C1 segment of cervical spinal cord (tissue), 14 donors: ENCODE measurements at places on chromosomes 16 and 17.

- DNase-seq, result no peak
Measured at GRCh38 chr17:57941384-57942370, 13.5 kb downstream of the CUEDC1 start.

DNA sequence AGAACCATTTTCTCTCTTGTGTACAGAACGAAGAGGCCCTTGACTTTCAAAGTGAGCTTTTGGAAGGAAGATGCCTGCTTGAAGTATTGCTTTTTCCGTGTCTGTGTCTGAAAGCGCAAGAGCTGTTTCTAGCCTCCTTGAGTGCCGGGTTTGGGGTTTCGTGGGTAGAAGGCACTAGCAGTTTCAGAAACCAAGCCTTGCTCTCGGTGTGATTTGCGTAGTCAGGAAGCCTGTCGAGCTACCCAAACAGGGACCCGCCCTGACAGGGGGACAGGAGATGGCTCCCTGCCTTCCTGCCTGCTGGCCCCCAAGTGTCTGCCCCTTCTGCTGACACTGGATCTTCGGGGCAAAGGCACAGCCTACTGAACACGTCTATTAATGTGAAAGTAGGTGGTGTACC, 322.0 kb downstream of the MAF start:
- DNase-seq, result no peak

DNA sequence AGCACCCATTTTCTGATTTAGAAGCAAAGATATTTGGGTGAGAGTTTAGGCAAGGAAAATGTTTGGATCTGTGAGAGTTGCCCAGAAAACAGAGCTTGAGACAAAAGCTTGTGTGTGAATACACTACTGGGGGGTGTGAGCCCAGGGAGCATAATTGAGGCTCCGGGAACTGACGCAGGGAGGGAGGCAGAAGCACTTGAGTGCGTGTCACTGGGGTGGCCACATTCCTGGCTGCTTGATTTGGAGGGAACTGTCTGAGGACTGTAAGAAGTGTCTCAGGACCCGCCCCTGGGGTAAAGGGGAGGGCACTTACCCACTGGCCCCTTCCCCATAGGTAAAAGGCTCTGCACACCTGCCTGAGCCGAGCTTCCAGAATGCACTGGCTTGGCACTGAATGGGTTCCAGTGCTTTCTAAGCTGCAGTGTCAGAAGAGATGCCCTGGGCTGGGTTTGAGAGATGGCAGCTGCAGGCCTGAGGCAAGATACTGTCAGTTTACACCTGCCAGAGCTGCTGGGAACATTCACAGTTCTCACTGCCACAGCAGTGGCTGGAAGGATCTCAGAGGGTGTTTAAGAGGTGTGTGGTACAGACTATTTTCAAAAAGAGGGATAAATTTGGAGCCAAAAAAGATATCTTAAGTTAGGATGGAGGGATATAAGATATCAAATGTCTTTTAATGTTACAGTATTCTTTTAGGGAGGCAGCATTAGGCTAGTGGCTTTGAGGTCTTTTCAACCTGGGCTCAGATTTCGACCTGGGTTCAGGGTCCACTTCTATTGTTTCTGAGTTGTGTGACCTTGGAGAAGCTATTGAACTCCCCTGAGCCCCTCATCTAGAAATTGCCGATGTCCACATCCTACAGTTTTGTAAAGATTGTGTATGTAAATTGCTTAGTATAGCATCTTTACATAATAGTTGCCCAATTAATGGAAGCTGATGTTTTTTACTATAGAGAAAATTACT, 6.9 kb upstream of the TEX2 start:
- DNase-seq, result no peak

DNA sequence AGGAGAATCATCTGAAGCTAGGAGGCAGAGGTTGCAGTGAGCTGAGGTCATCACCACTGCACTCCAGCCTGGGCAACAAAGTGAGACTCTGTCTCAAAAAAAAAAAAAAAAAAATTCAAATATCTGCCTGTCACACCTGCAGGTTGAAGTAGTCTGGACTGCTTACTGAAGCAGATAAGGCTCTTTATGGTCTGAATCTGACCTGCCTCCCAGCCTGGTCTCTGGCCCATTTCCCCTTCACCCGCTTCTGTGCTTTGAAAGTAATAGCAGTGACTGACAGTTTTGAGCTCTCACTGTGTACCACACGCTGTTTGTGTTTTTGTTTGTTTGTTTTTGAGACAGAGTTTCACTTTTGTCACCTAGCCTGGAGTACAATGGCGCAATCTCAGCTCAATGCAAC, 5.8 kb downstream of the SEZ6L2 start:
- no peak for DNase-seq

GRCh38 chr17:81966343-81967243, 5.6 kb upstream of the NOTUM start:
- no peak for DNase-seq

DNA sequence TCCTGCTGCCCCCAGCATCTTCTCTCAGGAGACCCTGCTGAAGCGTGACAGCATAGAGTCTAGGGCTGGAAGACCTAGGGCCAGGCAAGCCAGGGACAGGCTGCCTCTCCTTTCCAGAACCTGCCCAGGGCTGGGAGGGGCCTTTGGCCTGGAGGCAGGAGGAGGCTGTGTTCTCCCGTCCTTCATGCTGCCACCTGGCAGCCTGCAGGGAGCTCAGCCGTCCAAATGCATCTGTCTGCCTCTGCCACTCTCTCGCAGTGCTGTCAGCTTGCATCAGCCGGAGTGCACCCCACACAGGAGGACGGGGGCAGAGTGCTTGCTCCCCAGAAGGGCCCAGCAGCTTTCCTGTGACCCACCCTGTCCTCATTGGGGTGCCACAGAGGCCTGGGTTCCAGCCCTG, 31.3 kb downstream of the ARHGAP23 start:
- DNase-seq, result no peak

DNA sequence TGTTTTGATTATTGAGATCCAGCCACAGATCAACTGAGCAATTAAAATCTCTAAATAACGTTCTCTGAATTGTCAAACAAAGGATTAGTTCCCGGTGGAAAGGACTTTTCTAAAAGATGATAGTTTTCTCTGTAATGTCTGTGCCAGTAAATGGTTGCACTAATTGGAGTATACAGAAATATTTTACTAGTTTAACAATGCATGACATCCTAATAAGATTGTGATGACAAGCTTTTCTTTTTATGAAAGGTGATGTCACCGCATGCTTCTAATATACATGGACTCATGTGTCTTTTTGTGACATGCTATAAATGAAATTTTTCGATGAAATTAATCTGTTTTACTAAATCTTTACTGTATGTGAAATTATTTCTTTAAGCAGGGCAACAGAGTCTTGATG, 211.1 kb downstream of the IRX3 start:
- no peak for DNase-seq

- DNase-seq, result no peak
Measured at GRCh38 chr17:67518876-67519275, 141.8 kb downstream of the PITPNC1 start.

- DNase-seq, result no peak
Measured at GRCh38 chr17:37458805-37459204, 30.9 kb upstream of the DUSP14 start.

DNA sequence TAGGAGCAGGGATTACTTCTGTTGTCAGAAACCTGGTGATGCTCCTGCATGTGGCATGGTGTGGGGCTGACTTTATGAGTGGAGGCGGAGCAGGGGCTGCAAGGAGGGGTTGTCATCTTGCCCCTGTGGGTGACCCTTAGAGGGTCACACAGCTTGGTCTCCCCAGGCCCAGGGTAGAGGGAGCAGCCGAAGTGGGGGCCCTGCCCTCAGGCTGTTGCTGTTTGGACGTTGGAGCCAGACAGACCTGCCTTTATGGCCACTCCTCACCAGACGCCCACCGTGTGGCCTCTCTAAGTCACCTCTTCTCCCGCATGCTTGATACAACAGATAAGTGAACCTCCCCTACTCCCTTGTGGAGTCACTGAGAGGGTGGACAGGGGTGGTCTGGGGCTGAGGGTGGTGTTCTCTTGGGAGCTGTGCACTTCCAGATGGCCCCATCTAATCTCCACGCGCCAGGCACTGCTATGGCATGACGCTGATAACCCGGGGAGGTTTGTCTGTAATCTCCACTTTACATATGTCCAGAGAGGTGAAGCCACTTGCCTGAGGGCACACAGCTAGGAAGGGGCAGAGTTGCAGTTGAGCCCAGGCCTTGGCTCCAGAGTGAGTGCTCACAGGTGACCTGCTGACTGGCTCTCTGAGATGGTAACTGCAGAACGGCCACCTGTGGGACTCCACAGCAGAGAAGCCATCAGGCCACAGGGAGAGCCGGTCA, 10.0 kb downstream of the MAP2K3 start:
- no peak for DNase-seq

DNA sequence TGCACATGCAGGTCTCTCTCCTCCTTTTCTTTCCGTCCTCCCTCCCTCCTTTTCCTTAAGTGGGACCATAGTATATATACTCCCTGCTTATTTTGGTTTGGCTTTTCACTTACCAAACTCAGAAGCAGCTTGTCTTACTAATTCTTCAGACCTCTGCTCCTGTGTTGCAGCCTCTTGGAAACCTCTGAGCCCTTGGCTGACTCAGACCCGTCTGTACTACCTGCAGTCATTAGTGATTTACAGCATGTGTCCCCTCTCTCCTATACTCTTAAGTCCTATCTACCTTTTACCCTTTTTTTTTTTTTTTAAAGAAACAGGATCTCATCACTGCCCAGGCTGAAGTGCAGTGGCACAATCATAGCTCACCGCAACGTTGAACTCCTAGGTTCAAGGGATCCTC, 207.0 kb downstream of the STX8 start:
- DNase-seq, result no peak

DNA sequence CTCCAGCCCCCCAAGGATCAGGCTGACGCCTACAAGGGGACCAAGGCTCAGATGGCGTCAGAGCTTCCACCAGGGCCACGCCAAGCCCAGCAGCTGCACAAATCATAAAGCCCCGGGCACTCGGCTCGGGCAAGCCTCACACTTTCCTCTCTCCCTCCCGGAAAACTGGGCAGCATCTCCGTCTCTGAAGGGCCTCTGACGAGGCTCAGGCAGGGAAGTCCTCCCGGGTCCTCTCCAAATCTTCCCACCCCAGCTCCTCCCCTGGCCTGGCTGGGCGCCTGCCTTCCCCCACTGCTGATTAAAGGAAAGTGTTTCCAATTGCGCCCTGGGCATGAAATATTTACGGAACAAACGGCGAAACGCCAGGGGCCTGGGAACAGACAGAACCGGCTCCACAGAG, 38.5 kb downstream of the PIEZO1 start:
- DNase-seq, result no peak

DNA sequence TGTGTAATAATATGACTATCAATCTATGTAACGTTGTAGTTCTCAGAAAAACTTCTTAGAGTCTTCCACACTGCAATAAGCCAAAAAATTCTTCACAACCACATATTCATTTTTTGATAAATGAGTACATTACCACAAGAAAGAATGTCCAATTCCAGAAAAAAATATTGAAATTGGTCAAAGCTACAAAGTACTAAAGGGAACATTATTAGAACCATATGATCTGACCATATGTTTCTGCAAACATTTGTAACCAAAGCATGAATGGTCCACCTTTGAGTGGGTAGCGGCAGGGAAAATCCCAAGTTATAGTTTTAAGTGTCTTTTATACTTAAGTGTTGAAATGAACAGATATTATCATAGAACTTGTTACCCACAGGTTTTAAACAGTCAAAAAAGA, 71.7 kb upstream of the NACA2 start:
- no peak for DNase-seq

DNA sequence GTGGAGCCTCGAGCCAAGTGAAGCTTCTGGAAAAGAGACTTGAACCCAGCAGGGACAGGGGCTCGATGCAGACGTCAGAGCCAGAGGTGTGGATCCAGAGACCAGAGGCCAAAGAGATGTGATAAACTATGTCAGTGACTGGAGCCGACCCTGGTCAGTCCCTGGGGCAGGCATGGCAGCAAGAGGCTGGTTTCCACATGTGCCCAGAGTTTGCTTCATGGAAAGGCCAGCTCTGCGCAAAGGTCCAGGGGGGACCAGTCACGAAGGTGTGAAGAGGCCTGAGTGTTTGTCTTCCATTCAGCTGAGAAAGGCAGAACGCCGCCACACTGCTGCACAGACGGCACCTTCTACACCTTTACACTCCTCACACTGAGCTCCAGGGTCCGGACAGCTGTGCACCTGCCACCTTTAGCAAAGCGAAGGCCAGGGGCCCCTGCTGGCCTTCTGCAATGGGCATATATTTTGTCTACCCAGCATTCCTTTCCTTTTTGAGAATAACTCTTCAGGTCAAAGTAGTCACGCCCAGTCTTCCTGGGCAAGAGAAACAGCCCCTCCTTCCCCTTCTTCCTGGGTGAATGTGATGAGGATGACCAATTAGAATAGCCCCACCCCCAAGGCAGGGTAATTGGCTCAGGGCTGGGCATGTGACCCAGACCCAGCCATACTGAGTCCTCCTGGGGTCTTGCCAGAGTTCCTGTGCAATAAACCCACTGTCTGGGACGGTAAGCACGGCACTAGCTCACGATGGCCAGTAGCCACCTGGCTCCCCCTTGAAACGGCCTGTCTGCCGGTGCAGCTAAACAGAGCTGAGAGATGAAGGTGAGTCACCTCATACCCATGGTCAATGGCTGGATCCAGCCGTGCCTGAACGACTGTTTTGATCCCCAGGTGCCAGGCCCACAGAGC, 2.3 kb upstream of the RPH3AL start:
- no peak for DNase-seq

- DNase-seq, result no peak
Measured at GRCh38 chr16:4685292-4685691, 8.1 kb upstream of the NUDT16L1 start.

- DNase-seq, result no peak
Measured at GRCh38 chr17:11487469-11487868, 110.8 kb upstream of the DNAH9 start.

DNA sequence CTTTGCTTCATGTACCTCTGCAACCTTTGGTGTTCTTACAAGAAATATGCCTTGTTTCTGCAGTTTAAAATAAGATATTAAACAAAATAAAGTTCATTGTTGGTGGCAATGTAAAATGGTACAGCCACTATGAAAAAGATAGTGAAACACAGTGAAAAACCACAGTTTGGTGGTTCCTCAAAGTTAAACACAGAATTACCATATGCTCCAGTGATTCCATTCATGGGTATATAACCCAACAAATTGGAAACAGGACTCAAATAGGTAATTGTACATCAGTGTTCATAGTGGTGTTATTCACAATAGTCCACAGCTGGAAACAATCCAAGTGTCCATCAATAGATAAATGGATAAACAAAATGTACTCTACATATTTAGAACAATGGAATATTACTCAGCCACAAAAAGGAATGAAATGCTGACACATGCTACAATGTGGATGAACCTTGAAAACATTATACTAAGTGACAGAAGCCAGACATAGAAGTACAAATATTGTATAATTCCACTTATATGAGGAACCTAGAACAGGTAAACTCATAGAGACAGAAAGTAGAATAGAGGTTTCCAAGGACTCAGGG, 49.2 kb downstream of the CUEDC1 start:
- DNase-seq, result no peak
